ENCODE measurements at places on chromosomes 1 and 21.

- DNase-seq: no peak
Observed at GRCh38 chr1:42504535-42505128, 41.5 kb downstream of the CCDC30 start.

GRCh38 chr1:84505493-84506001, 639 bp upstream of the SPATA1 start:
- DNase-seq: no peak

GRCh38 chr21:29104239-29104708, 26.2 kb upstream of the MAP3K7CL start:
- no peak for DNase-seq

DNA sequence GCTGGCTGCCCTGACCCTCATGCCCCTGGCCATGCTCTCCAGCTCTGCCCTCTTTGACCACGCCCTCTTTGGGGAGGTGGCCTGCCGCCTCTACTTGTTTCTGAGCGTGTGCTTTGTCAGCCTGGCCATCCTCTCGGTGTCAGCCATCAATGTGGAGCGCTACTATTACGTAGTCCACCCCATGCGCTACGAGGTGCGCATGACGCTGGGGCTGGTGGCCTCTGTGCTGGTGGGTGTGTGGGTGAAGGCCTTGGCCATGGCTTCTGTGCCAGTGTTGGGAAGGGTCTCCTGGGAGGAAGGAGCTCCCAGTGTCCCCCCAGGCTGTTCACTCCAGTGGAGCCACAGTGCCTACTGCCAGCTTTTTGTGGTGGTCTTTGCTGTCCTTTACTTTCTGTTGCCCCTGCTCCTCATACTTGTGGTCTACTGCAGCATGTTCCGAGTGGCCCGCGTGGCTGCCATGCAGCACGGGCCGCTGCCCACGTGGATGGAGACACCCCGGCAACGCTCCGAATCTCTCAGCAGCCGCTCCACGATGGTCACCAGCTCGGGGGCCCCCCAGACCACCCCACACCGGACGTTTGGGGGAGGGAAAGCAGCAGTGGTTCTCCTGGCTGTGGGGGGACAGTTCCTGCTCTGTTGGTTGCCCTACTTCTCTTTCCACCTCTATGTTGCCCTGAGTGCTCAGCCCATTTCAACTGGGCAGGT, 3.8 kb downstream of the GPR61 start:
- no peak for DNase-seq

DNA sequence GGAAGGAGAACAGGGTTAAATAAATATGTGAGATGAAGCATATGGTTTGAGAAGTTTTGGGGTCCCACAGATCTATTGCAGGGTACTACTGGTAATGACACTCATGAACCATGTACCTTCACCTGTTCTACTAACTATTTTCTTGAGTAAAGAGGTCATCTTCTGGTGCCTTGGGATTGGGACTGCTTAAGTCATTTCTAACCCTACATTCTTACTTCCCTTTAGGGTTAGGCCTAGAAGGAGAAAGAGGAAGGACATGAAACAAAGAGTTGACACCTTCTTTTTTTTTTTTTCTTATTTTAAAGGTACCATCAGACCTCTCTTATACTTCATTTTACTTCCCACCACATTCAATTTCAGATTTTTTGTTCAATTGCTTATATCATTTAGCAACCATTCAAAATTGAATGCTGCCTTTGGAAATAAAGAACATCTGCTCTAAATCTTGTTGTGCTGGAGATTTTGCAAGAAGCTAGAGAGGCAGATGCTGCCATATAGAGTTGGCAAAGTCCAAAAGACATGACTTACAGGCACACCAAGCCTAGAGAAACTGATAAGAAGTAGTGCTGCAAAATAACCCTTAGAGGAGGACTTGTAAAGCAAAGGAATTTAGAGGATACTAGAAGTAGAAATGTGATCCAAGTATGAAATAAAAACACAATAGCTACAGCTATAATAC, 374.4 kb upstream of the ST6GALNAC5 start:
- DNase-seq: no peak

DNA sequence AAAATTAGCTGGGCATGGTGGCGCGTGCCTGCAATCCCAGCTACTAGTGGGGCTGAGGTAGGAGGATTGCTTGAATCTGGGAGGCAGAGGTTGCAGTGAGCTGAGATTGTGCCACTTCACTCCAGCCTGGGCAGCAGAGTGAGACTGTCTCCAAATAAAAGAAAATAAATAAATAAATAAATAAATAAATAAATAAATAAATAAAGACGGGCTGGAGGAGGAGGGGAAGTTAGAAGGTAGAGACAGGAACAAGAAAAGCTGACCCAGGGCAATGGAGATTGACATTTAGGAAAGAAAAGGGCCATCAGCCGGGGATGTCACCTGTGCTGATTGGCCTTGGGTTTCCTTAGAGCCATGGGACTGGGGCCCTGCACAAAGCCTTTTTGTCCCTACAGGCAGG, 153.7 kb upstream of the IGSF21 start:
- no peak for DNase-seq

- no peak for DNase-seq
Observed at GRCh38 chr1:37862330-37862729, 2.9 kb upstream of the MTF1 start.

GRCh38 chr21:42062236-42063022, 8.7 kb upstream of the UMODL1 start:
- peak; percentile 54 for DNase-seq

DNA sequence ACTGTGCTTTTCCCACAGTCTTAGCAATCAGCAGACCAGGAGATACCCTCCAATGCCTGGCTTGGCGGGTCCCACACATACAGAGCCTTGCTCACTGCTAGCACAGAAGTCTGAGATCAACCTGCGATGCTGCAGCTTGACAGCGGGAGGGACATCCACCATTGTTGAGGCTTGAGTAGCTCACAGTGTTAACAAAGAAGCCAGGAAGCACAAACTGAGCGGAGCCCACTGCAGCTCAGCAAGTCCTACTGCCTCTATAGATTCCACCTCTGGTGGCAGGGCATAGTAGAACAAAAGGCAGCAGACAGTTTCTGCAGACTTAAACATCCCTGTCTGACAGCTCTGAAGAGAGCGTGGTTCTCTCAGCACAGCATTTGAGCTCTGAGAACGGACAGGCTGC, 33.4 kb downstream of the MNDA start:
- DNase-seq: no peak

DNA sequence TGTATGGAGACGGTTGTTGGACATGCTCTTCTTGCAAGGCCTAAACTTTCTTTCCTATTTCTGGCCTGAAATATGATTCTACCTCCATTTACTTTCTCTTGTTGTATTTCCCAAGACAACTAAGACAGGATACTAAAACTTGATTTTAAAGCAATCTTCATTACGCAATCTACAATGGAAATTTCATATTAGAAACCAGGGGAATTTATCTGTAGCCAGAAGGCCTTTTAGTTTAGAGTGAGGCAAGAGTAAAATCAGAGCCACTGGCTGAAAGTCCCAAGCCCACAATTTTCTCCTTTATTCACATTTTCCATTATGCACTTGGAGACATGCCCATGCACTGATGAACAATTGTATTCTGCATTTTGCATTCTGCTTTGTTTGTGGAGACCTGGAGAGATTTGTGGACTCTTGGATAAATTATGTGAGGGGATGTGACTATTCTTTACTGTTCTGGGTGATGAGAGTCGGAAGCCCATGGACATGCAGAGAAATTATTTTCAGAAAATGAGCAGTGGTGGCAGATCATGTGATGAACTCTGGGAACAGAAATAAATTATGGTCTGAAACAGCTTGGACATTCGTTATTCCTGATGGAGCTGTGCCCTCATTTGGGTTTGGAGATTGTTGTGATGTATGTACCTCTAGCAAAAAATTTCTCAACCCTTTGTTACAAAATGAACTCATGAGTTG, 336.8 kb downstream of the SEC16B start:
- no peak for DNase-seq
